ENCODE measurements at places on chromosomes 11 and 22. TPM values are rescaled to one million over a fixed set of nuclear protein-coding genes. Genes with fewer than 3 reads are reported as not detected.

Gene COX8A
- total RNA-seq, result 1,057 TPM

Gene KDELR3
- total RNA-seq, result 9.2 TPM

Gene ZBTB16
- total RNA-seq, result 101 TPM

Gene TEX54
- total RNA-seq, result not detected

Gene IL18
- total RNA-seq, result 11.1 TPM

Gene APOL6
- total RNA-seq, result 8.5 TPM

Gene GGTLC2
- not detected for total RNA-seq

DNA sequence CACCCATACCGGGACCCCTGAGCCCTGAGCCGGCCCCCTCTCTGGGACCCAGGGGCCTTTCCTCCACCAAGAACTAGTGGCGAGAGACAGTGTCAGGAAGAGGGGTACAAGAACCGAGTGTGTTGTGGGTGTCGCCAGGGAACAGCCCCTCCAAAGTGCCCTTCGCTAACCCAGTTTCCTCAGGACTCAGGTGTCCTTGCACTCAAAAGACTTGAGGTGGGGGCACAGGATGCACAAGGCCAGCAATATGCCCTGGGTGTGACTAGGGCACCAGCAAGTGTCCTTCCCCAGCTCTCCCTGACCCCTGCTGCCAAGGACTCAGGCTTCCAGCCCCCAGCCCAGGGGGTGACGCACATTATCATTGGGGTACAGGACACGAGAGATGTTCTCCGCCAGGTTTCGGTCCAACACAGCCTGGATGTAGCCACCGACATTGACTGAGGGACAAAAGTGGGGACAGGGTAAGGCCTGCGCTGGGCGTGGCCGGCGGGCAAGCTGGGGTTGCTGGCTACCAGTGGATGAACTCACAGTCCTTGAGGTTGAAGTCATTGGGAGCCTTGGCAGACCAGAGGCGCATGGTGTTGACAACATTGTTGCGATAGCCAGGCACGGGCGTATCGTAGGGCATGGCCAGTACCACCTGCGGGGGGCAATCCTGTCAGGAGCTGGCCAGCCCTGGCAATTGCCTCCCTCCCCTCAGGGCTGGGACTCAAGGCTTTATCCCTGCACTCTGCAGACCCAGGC is 4.7 kb downstream of the PYGM start:
- DNase-seq, result no peak
- no peak overlapping the region for H3K4me3 ChIP-seq
- no peaks in the 10 kb centered on the region for H3K27me3 ChIP-seq
- no peaks in the 10 kb centered on the region for H3K4me1 ChIP-seq

GRCh38 chr11:122746050-122746478 is 90.5 kb downstream of the UBASH3B start:
- H3K27ac ChIP-seq, result no peak overlapping the region
- H3K27me3 ChIP-seq, result no peaks in the 10 kb centered on the region
- no peak for DNase-seq
- peaks cover 17% of the 10 kb centered on the region for H3K4me1 ChIP-seq

DNA sequence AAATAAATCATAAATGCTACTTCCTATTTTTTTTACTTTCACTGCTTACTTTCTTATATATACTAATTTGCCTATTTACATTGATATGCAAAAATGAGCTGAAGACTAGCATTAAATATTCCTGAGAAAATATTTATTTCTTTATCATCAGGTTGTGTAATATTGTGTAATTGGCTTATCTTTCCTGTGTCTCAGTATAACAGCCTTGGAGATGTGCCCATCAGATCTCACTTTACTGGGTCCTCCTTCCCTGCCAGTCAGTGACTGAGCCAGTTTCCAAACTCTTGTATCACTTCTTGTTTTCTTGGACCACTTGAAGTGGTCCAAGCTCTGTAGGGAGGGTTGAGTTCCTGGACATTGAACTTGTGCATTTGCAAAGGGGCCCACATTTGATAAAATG is 900.0 kb downstream of the LUZP2 start:
- no peak overlapping the region for H3K27ac ChIP-seq
- H3K4me1 ChIP-seq, result no peaks in the 10 kb centered on the region
- no peaks in the 10 kb centered on the region for H3K36me3 ChIP-seq

GRCh38 chr11:104343578-104343977 is 179.6 kb upstream of the PDGFD start:
- H3K36me3 ChIP-seq, result no peaks in the 10 kb centered on the region
- H3K27me3 ChIP-seq, result no peaks in the 10 kb centered on the region
- H3K4me1 ChIP-seq, result no peaks in the 10 kb centered on the region
- H3K4me3 ChIP-seq, result no peak overlapping the region

GRCh38 chr11:121797496-121797895 is 318.5 kb downstream of the BLID start:
- DNase-seq, result no peak
- H3K27me3 ChIP-seq, result no peaks in the 10 kb centered on the region
- H3K27ac ChIP-seq, result no peak overlapping the region
- peaks cover 6% of the 10 kb centered on the region for H3K4me1 ChIP-seq

DNA sequence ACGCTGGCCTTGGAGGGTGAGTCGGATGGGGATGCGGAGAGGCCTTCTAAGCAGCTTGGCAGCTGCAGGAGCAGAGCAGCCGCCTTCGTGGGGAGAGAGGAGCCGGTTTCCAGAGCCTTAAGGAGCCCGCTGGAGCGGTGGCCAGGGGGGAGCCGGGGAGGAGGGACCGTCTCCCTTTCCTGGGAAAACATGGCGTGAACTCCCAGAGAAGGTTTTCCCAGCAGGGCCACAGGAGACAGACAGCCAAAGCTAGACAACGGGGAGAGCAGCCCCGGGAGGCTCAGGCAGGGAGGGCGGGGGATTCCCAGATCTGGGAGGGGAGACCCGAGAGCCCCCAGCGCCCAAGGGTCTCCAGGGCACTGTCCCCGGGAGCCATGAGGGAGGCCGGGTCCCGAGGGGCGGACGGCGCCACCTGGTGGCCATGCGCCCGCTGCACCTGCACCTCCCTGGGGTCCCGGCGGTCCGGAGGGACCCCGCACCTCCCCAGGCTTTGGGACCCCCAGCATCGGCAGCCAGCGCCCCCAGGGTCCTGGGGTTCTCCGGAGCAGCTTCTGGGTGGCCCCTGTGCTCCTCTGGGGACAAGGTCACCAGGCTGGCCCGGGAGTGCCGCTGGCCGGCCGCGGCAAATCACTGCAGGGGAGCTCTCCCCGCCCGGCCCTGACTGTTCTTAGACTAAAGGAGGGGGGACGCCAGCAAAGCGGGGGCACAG is 2.4 kb upstream of the SYT8 start:
- H3K4me1 ChIP-seq, result no peaks in the 10 kb centered on the region
- no peaks in the 10 kb centered on the region for H3K27me3 ChIP-seq
- H3K4me3 ChIP-seq, result no peak overlapping the region
- no peaks in the 10 kb centered on the region for H3K36me3 ChIP-seq
- DNase-seq, result no peak

GRCh38 chr11:2821891-2822290 is 63.7 kb downstream of the CDKN1C start:
- H3K36me3 ChIP-seq, result no peaks in the 10 kb centered on the region
- peaks cover 24% of the 10 kb centered on the region for H3K4me1 ChIP-seq
- DNase-seq, result no peak
- no peak overlapping the region for H3K27ac ChIP-seq

- H3K27me3 ChIP-seq, result no peaks in the 10 kb centered on the region
- no peaks in the 10 kb centered on the region for H3K36me3 ChIP-seq
- no peak overlapping the region for H3K4me3 ChIP-seq
- H3K4me1 ChIP-seq, result no peaks in the 10 kb centered on the region
Observed at GRCh38 chr11:133608496-133608895, 76.2 kb upstream of the OPCML start.

DNA sequence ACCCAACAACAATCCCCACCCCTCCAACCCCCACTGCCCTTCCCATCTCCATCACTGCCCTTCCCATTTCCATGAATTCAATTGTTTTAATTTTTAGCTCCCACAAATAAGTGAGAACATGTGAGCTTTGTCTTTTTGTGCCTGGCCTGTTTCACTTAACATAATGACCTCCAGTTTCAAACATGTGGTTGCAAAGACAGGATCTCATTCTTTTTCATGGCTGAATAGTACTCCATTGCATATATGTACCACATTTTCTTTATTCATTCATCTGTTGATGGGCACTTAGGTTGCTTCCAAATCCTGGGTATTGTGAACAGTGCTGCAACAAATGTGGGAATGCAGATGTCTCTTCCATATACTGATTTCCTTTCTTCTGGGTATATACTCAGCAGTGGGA is 985 bp upstream of the IL2RB start:
- H3K4me1 ChIP-seq, result no peaks in the 10 kb centered on the region
- DNase-seq, result no peak
- H3K4me3 ChIP-seq, result no peak overlapping the region
- H3K36me3 ChIP-seq, result no peaks in the 10 kb centered on the region

GRCh38 chr11:101718402-101718801 is 134.6 kb upstream of the TRPC6 start:
- H3K27me3 ChIP-seq, result no peaks in the 10 kb centered on the region
- no peaks in the 10 kb centered on the region for H3K4me1 ChIP-seq
- no peak overlapping the region for H3K4me3 ChIP-seq
- no peak for DNase-seq

- no peaks in the 10 kb centered on the region for H3K36me3 ChIP-seq
- H3K27me3 ChIP-seq, result no peaks in the 10 kb centered on the region
- DNase-seq, result no peak
- H3K27ac ChIP-seq, result no peak overlapping the region
- no peaks in the 10 kb centered on the region for H3K4me1 ChIP-seq
- no peak overlapping the region for H3K4me3 ChIP-seq
Observed at GRCh38 chr11:71563406-71563805, 2.0 kb upstream of the KRTAP5-10 start.

DNA sequence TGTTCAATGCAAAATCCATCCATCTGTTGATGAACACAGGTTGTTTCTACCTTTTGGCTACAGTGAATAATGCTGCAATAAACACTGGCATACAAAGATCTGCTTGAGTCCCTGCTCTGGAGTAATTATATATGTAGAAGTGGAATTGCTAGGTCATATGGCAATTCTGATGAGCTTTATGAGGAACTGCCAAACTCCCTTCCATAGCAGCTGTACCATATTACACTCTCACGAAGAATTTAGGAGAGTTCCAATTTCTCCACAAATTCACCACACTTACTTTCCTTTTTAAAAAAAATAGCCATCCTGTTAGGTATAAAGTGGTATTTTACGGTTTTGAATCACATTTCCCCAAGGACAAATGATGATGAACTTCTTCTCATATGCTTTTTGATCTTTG is 62.2 kb downstream of the RSF1 start:
- H3K36me3 ChIP-seq, result peaks cover under 1% of the 10 kb centered on the region
- H3K4me3 ChIP-seq, result no peak overlapping the region
- H3K27ac ChIP-seq, result no peak overlapping the region
- DNase-seq, result no peak
- H3K4me1 ChIP-seq, result no peaks in the 10 kb centered on the region
- H3K27me3 ChIP-seq, result no peaks in the 10 kb centered on the region

- no peak for DNase-seq
- H3K4me1 ChIP-seq, result no peaks in the 10 kb centered on the region
- no peak overlapping the region for H3K4me3 ChIP-seq
Observed at GRCh38 chr11:101478587-101479369, 105.0 kb downstream of the TRPC6 start.

DNA sequence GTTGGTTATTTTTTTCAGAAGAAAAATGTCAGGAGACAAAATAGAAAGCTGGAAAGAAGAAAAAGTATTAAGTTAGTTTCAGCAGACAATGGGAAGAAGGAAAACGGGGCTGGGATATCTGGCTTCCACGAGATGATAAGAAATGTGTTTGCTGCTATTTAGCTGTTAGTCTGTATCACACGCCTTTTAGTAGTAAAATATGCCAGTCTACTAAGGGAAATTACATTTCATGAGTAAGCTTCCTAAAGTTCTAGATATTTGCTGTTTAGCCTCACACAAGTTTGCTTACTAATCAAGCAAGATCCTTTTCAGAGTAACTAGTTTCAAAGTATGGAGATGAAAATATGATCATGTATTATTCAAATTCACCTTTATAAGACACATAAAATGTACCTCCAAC is 1.5 kb downstream of the OR51B4 start:
- no peaks in the 10 kb centered on the region for H3K4me1 ChIP-seq
- no peak for DNase-seq
- H3K4me3 ChIP-seq, result no peak overlapping the region
- H3K27ac ChIP-seq, result no peak overlapping the region
- no peaks in the 10 kb centered on the region for H3K36me3 ChIP-seq

DNA sequence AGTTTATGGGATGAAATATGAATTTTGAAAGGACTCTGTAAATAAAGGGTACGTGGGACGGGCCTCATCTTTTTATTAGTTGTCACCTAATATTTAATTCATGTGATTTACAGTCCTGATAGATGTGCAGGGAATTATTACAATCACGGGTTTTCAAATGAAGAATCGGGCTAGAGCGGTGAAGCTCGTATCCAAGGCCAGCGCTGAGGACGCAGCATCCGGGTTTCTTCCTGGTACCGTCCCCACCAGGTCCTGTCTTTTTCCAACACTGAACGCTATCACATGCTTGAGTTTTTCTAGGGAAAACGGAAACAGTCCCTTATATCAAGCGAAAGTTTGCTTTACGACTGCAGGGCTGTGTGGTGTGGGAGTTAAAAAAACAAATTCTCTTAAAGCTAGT is 787 bp downstream of the SMDT1 start:
- no peak for DNase-seq
- H3K27ac ChIP-seq, result peak overlapping the region; percentile 98
- peaks cover 24% of the 10 kb centered on the region for H3K36me3 ChIP-seq

DNA sequence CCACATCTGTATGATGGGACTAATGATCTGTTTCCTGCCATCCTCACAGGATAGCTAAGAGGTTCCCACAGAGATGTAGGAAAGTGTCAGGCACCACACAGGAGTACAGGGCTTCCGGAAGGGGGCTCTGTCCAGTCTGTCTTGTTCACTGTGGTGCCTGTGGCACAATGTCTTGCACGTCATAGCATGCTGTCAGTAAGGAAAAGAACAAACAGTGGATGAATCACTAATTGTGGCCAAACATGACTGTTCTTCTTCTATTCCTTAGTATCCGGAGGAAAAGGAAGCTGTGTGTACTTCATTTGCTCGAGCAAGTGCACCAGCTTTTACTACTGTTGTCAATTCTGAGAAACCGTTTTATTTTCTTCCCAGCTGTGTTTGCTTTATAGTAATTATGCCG is 73.4 kb upstream of the YWHAH start:
- H3K4me1 ChIP-seq, result no peaks in the 10 kb centered on the region
- peaks cover 16% of the 10 kb centered on the region for H3K36me3 ChIP-seq
- H3K27me3 ChIP-seq, result no peaks in the 10 kb centered on the region

DNA sequence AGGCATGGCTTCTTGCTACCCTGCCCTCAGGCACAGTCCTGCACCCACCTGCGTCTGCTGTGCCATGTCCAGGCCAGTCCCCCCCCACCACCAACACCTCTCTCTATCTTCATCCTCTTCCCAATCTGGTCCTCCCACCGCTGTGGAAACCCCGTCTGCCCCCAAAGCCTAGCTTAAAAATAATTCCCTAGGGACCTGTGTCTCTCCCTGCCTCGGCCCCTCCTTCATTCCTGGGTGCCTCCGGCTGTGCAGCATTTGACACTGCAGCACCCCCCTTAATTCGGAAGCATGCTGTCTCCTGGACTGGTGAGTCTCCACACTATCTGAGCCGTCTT is 2.5 kb upstream of the ASCL2 start:
- peaks cover 31% of the 10 kb centered on the region for H3K4me1 ChIP-seq
- DNase-seq, result no peak
- H3K36me3 ChIP-seq, result no peaks in the 10 kb centered on the region
- H3K27me3 ChIP-seq, result peaks cover 30% of the 10 kb centered on the region

All from right atrium auricular region (tissue), 2 donors.